ENCODE measurements at places on chromosomes 3 and 15. TPM values are rescaled to one million over a fixed set of nuclear protein-coding genes. Genes with fewer than 3 reads are reported as not detected.

CATSPER2 gene
- total RNA-seq, result 3.8 TPM

ZIC1 gene
- total RNA-seq, result not detected

GXYLT2 gene
- total RNA-seq, result 0.24 TPM

DNA sequence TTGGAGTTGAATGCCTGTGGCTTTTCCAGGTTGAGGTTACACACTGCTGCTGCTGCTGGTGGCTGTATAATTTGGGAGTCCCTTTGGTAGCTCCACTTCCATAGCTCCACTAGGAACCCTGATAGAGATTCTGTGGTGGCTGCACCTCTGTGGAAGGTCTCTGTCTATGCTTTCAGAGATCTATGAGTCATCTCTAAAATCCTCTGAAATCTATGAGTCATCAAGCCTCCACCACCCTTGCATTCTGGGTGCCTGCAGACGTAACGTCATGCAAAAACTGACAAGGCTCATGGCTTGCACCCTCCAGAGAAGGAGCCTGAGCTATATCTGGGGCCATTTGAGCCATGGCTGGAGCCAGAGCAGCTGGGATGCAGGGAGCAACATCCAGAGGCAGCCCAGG lies 1037.0 kb upstream of the CFAP20DC start:
- H3K27ac ChIP-seq, result no peak overlapping the region
- DNase-seq, result no peak
- no peaks in the 10 kb centered on the region for H3K27me3 ChIP-seq
- H3K4me1 ChIP-seq, result no peaks in the 10 kb centered on the region
- H3K4me3 ChIP-seq, result no peak overlapping the region

DNA sequence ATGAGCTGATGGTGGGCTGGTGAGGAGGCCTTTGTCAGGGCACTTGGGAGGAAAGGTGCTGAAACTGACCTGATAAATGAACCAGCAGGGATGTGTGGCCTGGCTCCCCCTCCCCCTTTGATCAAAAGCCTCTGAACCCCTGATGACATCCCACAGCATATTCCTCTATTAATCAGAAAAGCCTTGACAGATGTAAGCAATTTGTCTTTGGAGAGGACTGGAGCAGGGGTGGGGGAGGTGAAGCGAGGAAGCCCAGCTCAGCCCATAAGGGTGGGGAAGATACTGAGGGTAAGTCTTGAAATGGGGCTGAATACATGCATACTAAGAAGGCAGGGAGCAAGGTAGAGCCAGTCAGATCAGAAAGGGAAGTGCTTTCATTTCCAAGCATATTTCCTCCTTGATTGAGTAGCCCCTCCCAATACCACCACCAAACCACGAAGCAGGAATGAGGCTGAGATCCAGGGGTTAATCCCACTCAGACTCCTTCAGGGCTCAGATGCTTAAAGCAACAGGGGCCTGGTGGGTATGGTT lies 34.7 kb upstream of the MRPS22 start:
- H3K27me3 ChIP-seq, result no peaks in the 10 kb centered on the region
- H3K27ac ChIP-seq, result no peak overlapping the region
- H3K4me3 ChIP-seq, result no peak overlapping the region
- no peaks in the 10 kb centered on the region for H3K4me1 ChIP-seq
- no peaks in the 10 kb centered on the region for H3K36me3 ChIP-seq

DNA sequence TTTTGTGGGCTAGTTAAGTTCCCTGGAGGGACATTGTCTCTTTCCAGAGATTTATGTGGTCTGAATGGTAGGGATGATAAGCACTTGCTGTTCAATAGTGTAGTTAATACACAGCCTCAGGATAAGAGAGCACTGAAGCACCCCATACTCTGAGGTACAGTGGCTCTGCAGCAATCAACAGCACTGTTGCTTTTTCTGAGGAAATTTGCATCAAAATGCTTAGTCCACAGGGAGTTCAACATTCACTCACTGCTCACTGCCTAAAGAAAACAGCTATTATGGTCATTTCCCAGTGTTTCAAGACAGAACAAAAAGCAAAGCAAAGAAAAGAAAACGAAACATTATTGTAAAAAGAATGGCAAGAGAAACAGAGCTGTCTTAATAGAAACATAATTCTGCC lies 441.9 kb downstream of the PLOD2 start:
- H3K4me1 ChIP-seq, result no peaks in the 10 kb centered on the region
- no peak for DNase-seq
- no peak overlapping the region for H3K4me3 ChIP-seq
- no peak overlapping the region for H3K27ac ChIP-seq
- no peaks in the 10 kb centered on the region for H3K27me3 ChIP-seq
- H3K36me3 ChIP-seq, result no peaks in the 10 kb centered on the region

DNA sequence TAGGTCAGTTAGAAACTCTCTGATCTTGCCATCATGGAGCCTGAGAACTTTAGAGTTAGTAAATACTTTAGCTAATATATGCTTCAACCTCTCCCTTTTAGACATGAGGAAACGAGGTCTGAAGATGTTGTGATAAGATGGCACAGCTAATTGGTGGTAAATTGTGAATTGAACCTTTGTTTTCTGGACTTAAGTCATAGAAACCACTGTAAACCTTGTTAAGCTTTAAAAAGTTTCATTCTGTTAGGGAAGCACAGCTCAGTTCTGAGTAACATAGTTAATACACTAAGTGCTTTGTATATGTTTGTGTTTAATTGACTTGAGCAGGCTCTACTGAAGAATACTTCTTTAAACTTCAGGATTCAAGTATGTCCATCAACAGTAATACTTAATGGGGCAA lies 108.6 kb downstream of the AKAP13 start:
- H3K27me3 ChIP-seq, result no peaks in the 10 kb centered on the region
- H3K4me1 ChIP-seq, result peaks cover 6% of the 10 kb centered on the region
- no peaks in the 10 kb centered on the region for H3K36me3 ChIP-seq
- no peak overlapping the region for H3K4me3 ChIP-seq
- H3K27ac ChIP-seq, result no peak overlapping the region

- no peak for DNase-seq
- H3K27me3 ChIP-seq, result no peaks in the 10 kb centered on the region
- no peak overlapping the region for H3K4me3 ChIP-seq
- no peaks in the 10 kb centered on the region for H3K36me3 ChIP-seq
- no peak overlapping the region for H3K27ac ChIP-seq
Observed at GRCh38 chr3:100540791-100541334, 48.4 kb downstream of the TMEM45A start.

DNA sequence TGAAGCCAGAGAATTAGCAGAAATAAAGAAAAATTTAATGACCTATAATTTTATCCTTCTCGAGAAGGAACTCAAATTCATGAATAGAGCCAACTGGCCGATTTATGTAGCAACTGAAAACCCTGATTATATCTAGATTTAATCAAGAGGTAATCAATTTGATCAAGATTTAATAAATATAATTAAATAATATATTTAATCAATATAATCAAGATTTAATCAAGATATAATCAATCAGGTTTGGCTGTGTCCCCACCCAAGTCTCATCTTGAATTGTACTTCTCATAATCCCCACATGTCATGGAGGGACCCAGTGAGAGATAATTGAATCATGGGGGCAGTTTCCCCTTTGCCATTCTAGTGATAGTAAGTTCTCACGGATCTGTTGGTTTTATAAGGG lies 181.2 kb upstream of the CDIN1 start:
- H3K4me3 ChIP-seq, result no peak overlapping the region
- no peaks in the 10 kb centered on the region for H3K4me1 ChIP-seq
- no peak for DNase-seq
- no peak overlapping the region for H3K27ac ChIP-seq

DNA sequence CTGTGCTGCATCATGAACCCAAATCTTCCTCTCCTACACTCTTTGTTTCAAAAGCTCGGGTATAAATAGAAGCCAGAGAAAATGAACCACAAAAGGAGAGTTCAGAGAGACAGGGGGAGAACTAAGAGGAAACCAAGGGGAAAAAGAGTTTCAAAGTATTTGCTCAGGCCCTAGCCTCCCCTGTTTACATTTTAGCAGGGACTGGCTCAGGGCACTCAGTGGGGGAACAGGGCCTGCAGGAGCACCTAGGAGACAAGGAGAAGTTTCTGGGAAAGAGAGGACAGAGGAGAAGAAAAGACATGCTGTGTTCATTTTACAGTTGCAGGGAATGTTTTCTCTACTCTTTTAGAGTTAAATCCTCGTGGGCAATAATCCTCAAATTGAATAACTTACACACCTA lies 8.5 kb upstream of the IL17RD start:
- DNase-seq, result no peak
- no peaks in the 10 kb centered on the region for H3K4me1 ChIP-seq
- H3K27me3 ChIP-seq, result peaks cover 17% of the 10 kb centered on the region
- H3K27ac ChIP-seq, result no peak overlapping the region
- H3K4me3 ChIP-seq, result no peak overlapping the region

GRCh38 chr3:80351201-80351600 lies 583.4 kb upstream of the ROBO1 start:
- no peaks in the 10 kb centered on the region for H3K36me3 ChIP-seq
- no peak overlapping the region for H3K4me3 ChIP-seq
- no peak overlapping the region for H3K27ac ChIP-seq
- no peak for DNase-seq
- H3K27me3 ChIP-seq, result no peaks in the 10 kb centered on the region

- no peaks in the 10 kb centered on the region for H3K36me3 ChIP-seq
- H3K27me3 ChIP-seq, result no peaks in the 10 kb centered on the region
- H3K4me1 ChIP-seq, result no peaks in the 10 kb centered on the region
- no peak overlapping the region for H3K27ac ChIP-seq
- no peak overlapping the region for H3K4me3 ChIP-seq
Observed at GRCh38 chr3:117144853-117145252, 435.3 kb downstream of the TUSC7 start.

GRCh38 chr15:28890711-28891495 lies 5.1 kb downstream of the APBA2 start:
- H3K4me3 ChIP-seq, result no peak overlapping the region
- H3K27me3 ChIP-seq, result no peaks in the 10 kb centered on the region
- H3K36me3 ChIP-seq, result no peaks in the 10 kb centered on the region
- no peak for DNase-seq
- H3K4me1 ChIP-seq, result peaks cover 4% of the 10 kb centered on the region

DNA sequence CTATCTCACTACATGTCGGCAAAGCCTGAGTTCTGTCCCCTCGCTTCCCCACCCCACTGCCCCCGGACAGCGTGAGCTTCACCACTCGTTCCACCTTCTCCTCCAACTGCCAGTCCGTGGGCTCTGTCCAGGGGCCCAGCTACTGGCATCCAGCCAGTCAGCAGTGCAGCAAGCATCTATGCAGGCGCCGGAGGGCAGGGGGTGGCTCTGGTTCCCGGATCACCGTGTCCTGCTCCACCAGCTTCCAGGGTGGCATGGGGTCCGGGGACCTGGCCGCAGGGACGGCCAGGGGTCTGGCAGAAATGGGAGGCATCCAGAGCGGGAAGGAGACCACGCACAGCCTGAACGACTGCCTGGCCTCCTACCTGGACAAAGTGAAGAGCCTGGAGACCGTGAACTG lies 20.4 kb downstream of the CMTM8 start:
- H3K27me3 ChIP-seq, result no peaks in the 10 kb centered on the region
- no peak for DNase-seq
- no peaks in the 10 kb centered on the region for H3K4me1 ChIP-seq
- H3K36me3 ChIP-seq, result no peaks in the 10 kb centered on the region

DNA sequence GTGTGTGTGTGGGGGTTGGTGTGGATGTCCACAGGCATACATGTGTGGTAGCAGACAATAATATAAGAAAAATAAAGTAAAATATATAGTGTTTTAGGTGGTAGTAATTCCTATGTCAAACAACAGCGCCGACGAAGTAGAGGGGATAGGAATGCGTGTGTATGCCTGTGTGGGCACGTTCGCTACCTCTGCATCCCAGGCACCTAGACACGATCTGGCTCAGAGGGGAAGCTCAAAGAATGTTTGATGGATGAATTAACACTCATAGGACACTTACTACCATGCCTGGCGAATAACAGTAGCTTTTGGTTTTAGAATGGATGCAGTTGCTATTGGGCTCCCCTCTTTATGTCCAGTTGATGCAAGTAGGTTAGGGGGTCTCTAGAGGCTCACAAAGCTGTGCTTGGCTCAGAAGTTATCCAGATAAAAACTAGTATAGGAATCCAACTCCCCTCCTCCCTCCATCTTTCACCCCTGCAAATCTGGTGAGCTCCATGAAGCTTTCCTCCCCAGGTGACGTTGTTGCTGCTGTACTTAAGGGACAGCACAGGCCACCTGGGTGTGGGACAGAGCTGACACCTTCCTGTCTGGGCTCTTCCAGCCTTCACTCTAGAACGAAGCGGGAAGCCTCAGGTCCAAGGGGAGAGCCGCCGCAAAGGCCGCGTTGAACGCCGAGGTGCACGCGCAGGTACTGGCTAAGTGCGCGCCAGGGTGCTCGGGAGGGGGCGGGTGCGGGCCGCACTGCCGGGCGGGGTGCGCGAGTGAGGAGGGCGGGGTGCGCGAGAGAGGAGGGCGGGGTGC lies 192.6 kb upstream of the LYSMD4 start:
- no peaks in the 10 kb centered on the region for H3K36me3 ChIP-seq
- peak overlapping the region; percentile 14 for H3K4me3 ChIP-seq
- peaks cover 2% of the 10 kb centered on the region for H3K27me3 ChIP-seq
- H3K27ac ChIP-seq, result no peak overlapping the region
- peaks cover 5% of the 10 kb centered on the region for H3K4me1 ChIP-seq

DNA sequence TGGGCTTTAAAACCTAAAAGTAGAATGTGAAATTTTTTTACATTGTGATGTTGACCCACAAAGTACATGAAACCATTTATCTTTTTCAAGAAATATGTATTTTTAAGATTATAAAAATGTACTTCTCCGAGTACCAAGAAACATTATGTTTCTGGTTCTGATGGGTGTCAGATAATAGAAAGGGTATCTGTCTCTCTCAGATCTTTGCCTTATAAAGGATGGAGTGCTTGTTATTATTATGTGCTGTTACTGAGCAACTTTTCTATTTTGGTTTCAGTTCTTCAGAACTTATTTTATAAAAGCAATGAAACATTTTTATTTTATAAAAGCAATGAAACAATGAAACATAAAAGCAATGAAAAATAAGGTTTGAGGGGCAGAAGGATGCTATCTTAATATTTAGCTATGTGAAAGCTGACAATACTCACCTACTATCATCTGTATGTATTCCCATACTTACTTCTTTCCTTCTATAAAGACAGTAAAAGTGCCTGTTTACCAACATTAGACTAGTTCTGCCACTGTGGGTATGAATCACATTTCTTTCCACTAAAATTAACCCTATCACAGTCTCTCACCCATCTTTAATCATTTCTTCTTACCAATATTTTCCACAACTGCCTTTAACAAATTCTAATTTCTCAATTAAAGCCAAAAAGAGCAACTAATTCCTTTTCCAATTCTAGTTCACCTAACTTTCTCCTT lies 540.7 kb upstream of the KCNMB2 start:
- DNase-seq, result no peak
- no peak overlapping the region for H3K27ac ChIP-seq
- H3K4me3 ChIP-seq, result no peak overlapping the region
- H3K4me1 ChIP-seq, result no peaks in the 10 kb centered on the region
- H3K27me3 ChIP-seq, result no peaks in the 10 kb centered on the region

GRCh38 chr3:183210341-183210740 lies 42.7 kb upstream of the B3GNT5 start:
- DNase-seq, result no peak
- no peaks in the 10 kb centered on the region for H3K36me3 ChIP-seq
- H3K4me3 ChIP-seq, result no peak overlapping the region

DNA sequence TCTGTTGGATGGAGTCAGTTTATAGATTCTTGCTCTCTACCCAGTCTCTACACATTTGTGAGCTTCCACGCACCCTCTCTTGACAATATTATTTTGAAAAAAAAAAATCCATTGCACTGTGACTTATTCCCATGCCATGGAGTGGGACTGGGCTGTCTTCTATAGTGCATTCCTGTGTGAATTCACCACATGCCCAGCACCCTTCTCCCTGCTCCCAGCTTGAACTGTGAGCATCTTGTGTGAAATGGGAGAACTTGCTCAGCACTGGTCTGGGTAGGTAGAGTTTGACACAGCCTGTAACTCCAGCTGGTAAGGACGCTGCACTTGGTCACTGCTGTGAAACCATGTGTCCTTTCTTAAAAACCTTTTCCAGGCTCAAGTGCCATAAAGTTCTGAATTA lies 91.9 kb downstream of the ARNT2 start:
- DNase-seq, result no peak
- H3K27ac ChIP-seq, result no peak overlapping the region
- H3K27me3 ChIP-seq, result no peaks in the 10 kb centered on the region
- no peaks in the 10 kb centered on the region for H3K4me1 ChIP-seq
- H3K4me3 ChIP-seq, result no peak overlapping the region
- H3K36me3 ChIP-seq, result no peaks in the 10 kb centered on the region

Measured in endothelial cell of umbilical vein (primary cell).